ENCODE measurements at places on chromosomes 1 and 21.

- DNase-seq, result no peak
These were observed 93.0 kb downstream of the VWA5B1 start for GRCh38 chr1:20383631-20384030.

DNA sequence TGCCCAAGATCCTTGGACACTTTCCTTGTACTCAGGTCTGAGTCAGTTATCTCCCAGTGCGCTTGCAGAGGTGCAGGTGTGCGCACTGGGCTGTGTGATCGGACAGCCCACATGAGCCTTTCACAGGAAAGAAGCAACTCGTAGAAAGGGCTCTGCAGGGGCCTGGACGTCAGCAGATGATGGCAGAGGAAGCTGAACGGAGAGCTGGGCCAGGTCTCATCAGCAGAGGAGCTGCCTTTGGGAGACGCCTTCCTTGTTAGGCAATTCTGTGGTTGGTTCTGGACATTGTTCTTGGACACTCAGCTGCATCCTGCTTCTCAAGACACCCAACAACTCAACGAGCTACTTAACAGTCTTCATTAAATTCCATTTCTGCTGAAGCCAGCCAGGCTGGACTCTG, 7.5 kb upstream of the PROK1 start:
- DNase-seq, result no peak

DNA sequence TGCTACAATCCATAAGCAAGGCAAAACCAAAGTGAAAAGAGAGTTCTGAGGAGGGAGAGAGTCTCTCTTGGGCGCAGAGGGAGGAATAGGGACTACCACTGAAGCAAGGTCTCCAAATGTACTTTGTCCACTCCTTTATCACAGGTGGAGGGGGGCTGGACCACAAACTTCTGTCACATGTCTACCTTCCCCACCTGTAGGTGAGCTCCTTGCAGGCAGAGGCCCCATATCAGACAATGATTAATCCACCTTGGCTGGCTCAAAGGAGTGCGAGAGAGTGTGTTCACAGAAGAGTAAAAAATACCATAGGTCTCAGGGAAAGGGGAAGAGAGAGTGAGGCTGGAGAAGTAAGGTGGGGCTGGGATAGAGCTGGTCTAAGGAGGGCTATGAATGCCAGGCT, 4.5 kb downstream of the BEND5 start:
- no peak for DNase-seq

DNA sequence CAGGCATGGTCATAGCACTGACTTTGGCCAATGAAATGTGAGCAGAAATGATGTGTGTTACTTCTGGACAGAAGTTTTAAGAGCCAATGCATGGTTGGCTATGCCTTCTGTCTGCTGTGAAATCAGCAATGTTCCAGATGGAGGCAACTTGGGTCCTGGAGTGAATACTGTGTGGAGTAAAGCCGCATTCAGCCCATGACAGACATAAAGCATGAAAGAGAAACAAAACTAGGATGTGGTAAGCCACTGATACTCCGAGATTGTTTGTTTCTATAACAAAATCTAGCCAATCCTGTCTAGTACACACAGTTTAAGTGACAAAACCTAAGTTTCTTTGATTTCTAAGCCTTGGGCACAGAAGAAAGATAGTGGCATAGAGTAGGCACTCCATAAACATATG, 47.1 kb upstream of the ARHGAP29 start:
- no peak for DNase-seq

- DNase-seq, result no peak
These were observed 76.5 kb downstream of the CD58 start for GRCh38 chr1:116494353-116494692.

DNA sequence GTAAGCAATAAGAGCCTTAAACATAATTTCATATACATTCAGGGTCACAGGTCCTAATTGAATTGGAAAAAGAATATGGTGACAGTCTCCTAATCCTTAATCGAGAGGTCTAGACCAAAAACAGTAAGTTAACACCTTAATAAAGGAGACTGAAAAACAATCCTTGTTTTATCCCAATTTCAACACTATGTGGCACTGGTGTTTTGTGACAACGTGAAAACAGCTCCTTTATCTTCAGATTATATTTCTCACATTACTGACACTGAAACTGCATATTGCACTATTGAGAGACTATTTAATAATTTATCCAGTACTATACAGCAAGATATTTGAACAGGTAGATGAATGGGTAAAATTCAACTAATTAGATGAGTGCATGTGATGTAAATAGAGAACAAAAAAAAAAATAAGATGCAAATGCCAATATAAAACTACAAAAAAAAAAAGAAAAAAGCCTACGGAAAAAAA, 34.1 kb downstream of the TP53BP2 start:
- no peak for DNase-seq

DNA sequence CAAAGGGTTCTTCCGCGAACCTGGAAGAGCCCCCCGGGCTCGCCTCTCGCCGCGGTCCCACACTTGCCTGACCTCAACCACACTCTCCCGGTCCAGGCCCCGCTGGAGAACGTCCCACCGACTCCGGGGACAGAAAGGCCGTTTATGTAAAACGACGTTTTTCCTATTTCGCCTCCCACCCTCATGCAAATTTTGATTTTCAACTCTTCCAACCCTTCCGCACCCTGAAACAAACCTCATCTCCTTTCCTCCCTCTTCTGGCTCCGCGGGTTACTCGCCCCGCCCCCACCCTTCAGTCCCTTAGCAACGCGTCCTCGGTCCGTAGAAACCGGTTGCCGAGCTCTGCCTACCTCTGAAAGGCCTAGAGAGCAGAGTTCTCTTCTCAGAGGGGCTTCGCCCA, at the start of gene C1orf141:
TSS of gene C1orf141 (minus strand) at position 276 of the 400 bp plus-strand sequence. CDS start 7,730 bp downstream, outside the sequence.
- DNase-seq, result no peak

DNA sequence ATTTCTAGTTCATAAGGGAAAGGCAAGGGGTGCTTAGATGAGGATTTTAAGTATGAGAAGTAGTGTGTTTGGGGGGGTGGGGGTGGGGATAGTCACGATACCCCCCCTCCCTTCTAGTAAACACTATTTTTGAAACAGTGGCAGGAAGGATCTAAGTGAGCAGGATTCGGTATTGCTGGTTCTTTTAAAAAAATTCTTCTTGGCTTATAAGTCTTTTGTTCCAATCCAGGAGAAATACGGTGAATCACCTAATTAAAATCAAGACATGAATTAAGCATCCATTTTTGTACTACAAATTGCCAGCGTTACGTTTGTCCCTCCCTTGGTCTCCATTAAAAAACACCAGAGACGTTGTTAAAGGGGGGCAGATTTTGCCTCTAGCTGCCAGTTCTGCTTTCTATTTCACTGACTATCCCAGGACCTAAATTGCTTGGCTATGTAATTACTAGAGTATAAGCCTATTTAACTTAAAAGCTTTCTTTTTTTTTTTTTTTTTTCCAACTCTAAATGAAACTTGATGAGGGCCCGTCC, 911 bp downstream of the LMO4 start:
- no peak for DNase-seq

DNA sequence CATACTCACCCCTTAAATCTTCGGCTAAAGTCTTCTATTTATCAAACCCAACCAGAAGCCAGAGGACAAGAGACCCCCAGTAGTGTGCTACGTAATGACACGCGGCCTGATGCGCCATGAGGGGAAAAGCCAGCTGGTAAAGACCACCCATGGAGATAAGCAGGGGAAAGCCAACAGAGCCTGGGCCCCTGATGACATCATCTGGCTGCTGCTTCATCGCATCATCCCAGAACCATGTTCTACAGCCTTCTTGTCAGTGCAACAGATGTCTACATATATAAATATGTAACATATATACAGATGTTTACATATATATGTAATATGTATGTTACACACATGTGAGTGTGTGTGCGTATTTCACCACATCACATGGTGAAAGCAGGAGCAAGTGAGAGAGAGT, 81.7 kb upstream of the VANGL1 start:
- no peak for DNase-seq

DNA sequence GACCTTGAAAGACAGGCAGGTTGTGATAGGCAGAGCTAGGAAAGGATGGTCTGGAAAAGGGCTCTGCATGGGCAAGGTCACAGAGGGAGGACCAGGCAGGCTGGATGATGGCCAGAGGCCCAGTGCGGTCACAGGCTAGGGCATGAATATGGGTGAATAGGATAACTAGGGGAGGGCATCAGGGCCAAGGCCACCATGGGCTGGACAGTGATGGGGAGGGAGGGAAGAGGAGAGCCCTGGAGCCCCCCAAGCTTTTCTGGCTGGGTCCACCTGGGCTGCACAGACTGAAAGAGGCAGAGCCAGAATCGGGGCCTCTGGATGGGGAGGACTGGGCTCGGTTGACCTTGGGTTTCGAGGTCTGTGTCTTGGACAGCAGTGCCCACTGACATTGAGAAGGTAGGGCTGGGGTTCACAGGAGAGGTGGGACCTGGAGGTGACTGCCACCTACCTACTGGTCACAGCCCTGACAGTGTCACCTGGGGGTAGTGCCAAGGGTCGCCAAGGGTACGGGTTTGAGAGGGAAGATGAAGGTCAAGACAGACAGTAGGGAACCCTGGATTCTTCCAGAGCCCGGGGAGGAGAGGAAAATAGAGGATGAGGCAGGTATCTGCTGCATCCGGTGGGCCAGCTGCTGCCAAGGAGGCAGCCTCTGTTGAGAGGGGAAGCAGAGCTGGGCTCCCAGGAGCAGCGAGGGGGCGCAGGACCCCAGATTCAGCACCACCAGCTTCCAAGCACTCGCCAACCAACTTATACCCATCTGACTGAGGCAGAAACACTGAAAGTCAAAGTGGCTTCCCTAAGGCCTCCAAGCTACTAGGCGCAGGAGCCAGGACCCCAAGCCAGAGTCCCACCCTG, 6.1 kb upstream of the NPHP4 start:
- DNase-seq, result no peak

All from fibroblast of skin of left quadriceps (primary cell).